ENCODE measurements at places on chromosomes 2 and 18.

GRCh38 chr18:12645751-12646203 lies 12.1 kb downstream of the SPIRE1 start:
- DNase-seq, result no peak

DNA sequence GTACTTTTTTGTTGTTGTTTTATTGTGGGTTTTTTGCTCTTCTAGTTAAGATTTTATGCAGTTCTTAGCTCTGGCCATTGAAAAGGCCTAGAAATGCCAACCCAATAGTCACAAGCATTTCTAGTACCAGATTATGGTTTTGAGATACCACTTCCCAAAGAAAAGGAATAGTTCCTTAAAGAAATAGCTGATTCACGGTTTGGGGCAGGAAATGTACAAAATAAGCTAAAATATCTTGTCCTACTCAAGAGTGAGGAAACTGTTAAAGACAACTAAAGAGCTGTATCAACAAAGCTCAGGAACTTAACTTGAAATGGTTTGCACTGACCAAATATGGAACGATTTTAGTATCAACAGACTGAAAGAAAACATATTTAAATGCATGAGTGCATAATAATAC lies 35.4 kb downstream of the PGAP1 start:
- DNase-seq, result no peak

- DNase-seq, result no peak
Measured at GRCh38 chr2:238524426-238524983, 97.8 kb downstream of the ASB1 start.

- DNase-seq, result no peak
Measured at GRCh38 chr18:64710105-64710861, 561.4 kb upstream of the LINC00305 start.

DNA sequence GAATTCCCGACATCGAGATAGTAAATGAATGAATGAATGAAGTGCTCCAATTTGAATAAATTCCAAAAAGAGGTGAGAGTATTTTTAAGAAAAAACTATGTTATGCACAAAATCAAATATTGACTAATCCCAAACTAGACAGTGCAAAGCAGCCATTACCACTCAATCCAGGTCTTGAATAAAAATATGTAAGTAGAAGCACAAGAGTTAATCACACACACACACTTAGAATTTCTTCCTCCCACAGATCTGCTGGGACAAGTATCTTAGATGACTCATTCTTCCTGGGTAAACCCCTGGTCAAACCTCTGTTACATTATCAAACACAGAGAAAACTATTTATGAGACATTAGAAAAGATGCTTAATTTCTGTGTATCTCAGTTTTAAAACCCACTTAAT lies 102.0 kb downstream of the PLA2R1 start:
- no peak for DNase-seq

DNA sequence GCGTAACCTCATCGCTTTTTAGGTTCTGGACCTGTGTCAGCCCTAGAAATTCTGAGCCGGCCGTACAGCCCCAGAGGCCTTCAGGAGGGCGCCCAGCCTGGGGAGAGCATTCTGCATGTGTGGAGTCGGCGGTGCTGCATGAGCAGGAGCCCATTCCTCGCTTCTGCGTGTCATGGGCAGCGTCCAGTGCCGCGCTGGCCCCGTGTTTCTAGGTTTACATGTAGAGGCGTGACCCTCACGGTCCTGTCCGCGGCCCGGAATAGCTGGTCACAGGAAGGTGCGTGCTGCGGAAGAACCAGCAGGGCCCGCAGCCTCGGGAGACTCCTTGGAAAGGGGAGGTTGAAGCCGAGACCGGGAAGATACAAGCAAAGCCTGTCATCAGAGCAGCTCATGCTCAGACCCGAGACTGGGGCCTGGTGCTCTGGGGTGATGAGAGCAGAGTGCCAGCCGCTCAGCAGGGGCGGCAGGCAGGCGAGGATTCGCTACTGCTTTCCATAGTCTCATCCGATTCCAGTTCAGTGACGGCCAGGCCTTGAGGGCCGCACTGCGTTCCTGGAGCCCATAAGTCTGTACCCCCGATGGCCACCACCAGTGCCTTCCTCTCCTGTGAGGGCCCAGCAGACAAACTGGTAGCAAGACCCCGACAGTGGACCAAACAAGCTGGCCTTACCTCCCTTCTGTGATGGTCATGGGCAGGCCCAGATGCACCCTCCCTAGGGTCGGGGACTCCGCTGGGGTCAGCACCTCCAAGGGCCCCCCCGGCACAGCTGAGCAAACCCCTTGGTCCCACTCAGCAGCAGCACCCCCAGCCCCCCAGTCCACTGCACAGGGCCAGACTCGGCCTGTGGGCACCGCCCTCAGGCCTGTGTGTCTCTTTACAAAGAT lies 15.6 kb upstream of the NFATC1 start:
- no peak for DNase-seq

DNA sequence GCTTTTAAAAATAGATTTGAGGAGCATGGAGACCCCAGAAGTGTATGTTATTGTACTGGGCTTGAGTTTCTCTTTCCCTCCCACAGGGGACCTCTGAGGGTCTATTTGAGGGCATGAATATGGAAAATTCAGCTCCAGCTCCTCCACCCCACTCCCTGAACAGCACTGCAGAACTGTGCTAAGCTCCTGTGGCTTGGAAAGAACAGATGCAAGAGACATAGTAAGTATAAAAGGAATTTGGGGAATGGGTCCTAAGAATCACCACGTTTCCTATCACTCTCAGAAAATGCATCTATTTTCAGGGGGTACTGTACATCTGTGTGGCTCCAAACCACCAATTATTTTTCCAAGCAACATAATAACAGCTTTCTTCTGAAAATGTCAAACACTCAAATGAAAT lies 416.1 kb downstream of the ZNF521 start:
- no peak for DNase-seq

GRCh38 chr18:75558790-75559189 lies 131.3 kb upstream of the SMIM21 start:
- no peak for DNase-seq

- DNase-seq, result no peak
Measured at GRCh38 chr2:157918319-157918718, 42.2 kb upstream of the ACVR1 start.

GRCh38 chr2:70830366-70830765 lies 5.2 kb downstream of the CD207 start:
- DNase-seq, result no peak

GRCh38 chr2:126653109-126653508 lies 2.8 kb upstream of the GYPC start:
- DNase-seq, result no peak

GRCh38 chr2:83229443-83229842 lies 1229.6 kb downstream of the SUCLG1 start:
- no peak for DNase-seq

DNA sequence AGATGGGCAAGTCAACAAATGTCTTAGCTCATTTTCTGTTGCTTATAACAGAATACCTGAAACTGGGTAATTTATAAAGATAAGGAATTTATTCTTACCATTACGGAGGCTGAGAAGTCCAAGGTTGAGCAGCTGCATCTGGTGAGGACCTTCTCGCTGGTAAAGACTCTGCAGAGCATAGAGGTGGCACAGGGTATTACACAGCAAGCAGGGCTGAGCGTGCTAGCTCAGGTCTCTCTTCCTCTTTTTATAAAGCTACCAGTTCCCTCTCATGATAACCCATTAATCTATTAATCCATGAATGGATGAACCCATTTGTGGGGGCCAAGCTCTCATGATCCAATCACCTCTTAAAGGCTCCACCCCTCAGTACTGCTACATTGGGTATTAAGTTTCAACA lies 109.1 kb downstream of the CDK15 start:
- no peak for DNase-seq

- DNase-seq, result no peak
Measured at GRCh38 chr2:174062934-174063333, 97.8 kb upstream of the SP3 start.

DNA sequence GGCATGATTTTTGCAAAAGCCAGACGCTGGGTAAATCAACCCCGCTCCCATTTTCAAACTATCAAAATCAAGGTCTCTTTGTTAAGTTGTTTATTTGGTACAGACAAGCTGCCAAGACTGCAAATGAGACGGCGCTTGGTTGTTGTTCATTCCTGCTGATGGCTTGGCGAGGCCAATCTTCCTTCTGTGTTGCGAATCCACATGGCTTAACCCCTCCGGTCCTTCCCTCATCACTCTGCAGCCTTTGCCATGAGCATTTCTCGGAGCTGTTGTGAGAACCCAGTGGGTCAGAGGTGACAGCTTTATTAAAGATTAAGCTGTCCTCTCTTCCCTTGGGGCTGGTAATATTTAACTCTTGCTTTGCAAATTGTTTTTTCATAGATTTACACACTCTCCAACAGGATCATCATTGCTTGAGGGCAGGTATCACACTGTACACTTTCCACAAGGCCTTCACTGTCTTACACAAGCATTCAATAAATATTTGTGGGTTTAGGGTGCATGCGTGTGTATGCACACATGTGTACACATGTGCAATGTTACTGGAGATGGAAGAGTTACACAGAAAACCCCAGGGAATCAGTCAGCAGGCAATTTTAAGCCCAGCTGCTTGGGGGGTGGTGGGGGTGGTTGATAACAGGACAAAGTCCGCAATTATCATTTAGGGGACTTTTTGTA lies 27.8 kb upstream of the KCNF1 start:
- DNase-seq, result no peak

- DNase-seq, result no peak
Measured at GRCh38 chr2:191500884-191501560, 176.9 kb upstream of the NABP1 start.

DNA sequence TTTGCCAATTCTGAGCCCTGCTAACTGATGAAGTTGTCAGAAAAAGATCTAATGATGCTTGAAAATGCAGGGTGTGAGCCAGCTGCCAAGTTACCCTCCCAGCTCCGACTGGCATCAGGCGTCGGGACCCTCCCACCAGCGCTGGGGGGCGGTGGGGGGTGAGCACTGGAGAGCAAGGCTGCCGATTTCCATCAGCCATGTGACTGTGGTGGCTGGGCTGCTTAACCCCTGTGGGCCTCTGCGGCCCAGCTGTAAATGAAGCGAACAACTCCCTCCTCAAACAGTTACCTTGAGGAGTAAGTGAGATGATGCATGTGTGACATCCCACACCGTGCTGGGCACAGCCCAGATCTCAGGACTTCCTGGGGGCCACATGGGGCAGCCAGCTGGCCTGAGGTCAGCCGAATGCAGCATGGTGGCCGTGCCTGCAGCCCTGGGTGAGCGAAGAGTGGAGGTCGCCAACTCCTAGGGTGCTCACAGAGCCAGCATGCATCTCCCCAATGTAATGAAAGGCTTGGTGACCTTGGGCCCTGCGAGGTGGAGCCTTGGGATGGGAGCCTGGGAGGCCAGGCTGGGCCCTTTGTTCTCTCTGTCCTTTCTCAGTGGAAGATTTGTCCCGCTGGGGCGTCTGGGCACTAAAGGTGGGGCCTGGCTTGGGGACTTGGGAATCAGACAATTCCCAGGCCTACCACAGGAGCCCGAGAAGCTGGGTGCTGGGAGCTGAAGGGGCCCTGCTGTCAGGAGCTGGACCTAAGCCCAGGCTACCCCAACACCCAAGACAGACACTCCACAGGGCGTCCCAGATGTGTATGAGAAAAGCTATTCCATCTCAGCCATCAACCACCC lies 25.1 kb downstream of the CIB4 start:
- no peak for DNase-seq

DNA sequence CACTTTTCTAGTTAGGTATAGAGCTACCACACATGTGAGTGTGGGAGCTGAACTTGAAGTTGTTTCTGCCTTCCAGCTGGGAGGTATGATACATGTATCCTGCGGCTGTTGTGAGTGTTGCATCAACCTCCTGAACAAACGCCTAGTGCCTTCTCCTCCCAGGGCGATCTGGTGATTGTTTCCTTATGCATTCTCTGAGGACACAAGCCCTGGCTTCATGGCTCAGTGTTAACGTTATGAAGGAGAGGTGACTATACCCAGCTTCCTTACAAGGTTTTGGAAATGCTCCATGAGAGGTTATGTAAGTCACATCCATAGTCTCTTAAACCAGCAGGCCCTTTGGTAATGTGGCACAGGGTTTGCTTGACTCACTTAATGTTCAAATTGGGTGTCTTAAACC lies 64.9 kb downstream of the SPRED2 start:
- DNase-seq, result no peak

DNA sequence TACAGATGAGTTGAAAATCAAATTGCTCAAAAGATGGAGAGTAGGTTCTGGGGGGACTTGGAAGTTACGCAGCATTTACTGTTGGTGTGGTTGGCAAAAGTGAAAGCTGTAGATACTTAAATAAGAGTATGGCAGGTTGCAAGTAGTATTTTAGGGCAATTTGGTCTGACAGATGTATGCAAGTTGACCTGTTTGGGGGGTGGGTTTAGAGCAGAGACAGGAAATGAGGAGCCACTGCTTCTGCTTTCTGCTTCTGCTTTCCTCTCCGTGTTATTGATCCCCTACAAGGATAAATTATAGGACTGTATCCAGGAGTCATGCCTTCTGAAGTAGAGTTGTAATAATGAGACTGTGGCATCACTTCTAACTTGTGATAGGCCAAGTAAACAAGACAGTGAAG lies 71.2 kb downstream of the EPAS1 start:
- no peak for DNase-seq

DNA sequence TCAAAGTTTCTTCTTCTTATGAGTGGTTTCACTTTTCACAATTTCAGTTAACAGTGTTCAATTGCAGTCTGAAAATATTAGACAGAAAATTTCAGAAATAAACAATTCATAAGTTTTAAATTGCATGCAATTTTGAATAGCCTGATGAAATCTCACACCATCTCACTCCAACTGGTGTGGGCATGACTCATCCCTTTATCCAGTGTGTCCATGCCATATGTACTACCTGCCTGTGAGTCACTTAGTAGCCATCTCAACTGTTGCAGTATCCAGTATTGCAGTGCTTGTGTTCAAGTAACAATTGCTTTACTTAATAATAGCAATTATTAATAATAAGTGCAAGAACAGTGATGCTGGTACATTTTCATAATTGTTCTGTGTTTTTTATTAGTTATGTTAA lies 1202.5 kb downstream of the DSC3 start:
- DNase-seq, result no peak

DNA sequence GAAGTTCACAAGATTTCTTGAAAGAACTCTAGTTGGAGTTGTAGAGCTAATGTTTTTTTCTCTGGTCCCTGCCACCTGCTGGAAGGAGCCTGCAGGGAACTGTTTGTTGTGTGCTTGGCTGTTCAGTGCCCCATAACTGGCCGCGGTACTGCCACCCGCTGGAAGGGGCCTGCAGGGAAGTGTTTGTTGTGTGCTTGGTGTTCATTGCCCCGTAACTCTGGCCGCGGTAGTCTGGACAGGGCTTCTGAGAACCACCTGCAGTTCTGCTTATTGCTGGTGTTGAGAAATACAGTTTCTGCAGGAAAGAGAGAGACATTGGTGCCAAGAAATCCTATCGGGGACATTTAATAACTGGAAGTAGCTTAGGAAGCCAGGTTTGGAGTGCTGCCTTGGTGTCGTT lies 58.1 kb downstream of the AGAP1 start:
- DNase-seq, result no peak

- no peak for DNase-seq
Measured at GRCh38 chr2:241772063-241772499, 4.5 kb upstream of the GAL3ST2 start.

- DNase-seq, result no peak
Measured at GRCh38 chr2:7424481-7424880, 507.3 kb downstream of the RNF144A start.

- no peak for DNase-seq
Measured at GRCh38 chr2:226888378-226888965, 52.6 kb downstream of the RHBDD1 start.

Data from activated T-helper 1 cell treated with anti-CD3 and anti-CD28 coated beads, Interleukin-2, amount 50 U/mL, for 16 hours (primary cell).